ENCODE measurements at places on chromosomes 6 and 20.

DNA sequence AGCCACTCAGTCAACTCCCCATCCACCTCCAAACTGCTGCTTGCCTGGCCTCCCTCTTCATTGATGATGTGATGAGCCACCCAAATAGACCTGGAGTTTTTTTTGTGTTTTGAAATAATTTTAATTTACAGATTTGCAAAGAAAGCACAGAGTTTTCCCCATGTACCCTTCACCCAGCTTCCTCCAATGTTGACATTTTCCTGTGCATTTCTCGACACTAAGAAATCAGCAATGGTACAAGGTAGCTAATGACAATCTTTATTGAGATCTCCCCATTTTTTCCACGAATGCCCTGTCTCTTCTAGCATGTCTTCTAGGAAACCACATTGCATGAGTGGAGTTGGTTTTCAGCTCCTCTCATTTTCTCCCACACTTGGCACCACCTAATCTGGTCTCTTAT, 30.1 kb downstream of the PPP1R14C start:
- DNase-seq, result no peak

- DNase-seq, result no peak
Observed at GRCh38 chr20:22711971-22712755, 127.8 kb upstream of the FOXA2 start.

DNA sequence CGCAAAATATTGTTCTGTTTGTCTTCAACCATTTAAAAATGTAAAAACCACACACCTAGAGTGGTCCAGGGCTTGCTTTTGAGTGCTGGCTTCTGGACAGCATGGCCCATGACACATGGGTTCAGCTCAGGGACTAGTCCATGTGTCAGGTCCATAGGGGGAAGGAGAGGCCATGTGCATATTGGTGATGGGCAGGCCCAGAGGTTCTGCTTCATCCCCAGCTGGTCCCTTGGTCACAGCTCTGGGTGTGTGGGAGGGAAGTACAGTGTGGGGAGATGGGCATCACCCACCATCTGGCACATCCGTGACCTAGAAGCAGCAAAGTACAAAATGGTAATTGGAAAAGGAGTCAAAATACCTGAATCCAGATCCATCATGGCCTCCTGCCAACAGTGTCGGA, 50.7 kb downstream of the STK35 start:
- DNase-seq, result no peak

GRCh38 chr6:110400208-110400607, 15.2 kb downstream of the DDO start:
- no peak for DNase-seq

DNA sequence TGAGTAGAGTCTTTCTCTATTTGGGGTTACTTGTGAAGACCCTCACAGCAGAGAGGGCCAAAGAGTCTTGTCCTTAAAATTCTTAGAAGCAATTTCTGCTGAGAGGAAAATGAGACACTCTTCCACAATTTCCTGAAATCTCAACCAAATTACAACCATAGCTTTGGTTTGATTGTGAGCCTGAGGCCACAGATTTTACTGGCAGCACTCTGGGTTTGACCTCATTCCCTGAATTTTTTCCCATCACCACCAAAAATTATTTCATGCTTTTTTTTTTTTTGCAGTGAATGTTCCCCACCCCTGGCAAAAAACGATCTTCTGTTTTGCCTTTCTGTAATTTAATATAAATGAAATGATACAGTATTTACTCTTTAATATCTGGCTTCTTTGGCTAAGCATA, 125.5 kb downstream of the THEMIS start:
- DNase-seq, result no peak

DNA sequence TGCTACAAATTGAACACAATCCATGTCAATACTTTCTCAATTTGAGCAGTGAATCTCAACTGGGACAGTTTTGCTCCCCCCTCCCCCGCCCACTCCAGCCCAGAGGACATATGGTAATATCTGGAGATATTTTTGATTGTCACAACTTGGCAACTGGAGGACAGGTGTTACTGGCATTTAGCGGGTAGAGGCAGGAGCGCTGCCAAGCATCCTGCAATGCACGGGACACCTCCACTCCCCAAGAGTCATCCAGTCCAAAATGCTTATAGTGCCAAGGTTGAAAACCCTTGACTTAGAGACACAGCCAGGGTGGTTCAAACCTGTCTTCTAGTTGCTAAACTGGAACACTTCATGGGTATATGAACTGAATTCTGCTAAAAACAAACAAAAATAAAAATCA, 26.9 kb upstream of the LRRC1 start:
- DNase-seq, result no peak

DNA sequence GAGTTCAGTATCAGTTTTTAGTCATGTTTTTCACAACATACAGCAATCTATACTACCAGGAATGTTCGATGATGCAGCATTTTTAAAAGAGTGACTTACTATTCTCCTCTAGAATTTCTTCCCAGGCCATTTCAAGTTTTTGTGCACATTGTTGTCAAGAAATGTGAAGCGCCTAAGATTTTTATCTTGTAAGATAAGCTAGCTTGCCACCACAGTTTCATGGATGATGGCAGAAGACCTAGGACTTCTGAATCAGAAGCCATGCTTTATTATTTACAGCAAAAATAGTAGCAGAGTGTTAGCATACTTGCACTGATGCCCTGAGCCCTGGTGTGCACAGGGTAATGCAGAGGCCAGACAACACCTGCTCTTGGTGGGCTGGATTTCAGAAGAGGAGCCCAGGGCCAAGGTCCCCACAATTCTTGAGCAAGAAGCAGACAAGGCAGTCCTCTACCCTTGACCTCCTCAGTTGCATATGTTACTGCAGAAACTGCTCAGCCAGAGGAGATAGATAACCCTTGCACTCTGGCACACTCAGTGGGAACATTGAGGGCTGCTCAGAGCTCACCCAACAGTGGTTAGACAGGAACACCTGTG, 99.2 kb downstream of the QKI start:
- DNase-seq, result no peak

GRCh38 chr6:53731866-53732636, 62.8 kb upstream of the LRRC1 start:
- DNase-seq, result no peak

- no peak for DNase-seq
Observed at GRCh38 chr20:64238851-64239387, 16.6 kb upstream of the PCMTD2 start.

GRCh38 chr6:13425270-13425873, 62.0 kb downstream of the GFOD1 start:
- no peak for DNase-seq

- no peak for DNase-seq
Observed at GRCh38 chr6:38715016-38715689, at the start of gene DNAH8. Gene DNAH8, plus strand, starts transcription at chr6:38715311. Its CDS starts 7,499 bp downstream, at chr6:38722810.

DNA sequence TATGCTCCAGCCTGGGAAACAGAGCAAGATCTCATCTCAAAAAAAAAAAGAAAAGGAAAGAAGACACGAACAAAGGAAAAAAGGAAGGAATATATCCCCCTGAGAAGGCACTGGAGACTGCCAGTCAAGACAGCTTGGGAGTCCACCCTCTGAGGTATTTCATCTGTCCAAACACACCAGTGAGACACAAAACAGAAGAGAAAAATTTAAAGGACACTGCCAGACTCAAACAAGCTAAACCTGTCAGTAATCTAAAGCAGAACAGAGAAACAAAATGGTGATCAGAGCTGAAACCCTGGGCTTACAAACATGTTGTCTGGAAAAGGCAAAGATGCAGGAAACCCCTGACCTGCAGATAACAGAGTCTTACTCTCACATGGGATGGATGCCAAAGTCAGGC, 114.9 kb downstream of the DCDC2 start:
- DNase-seq, result no peak

GRCh38 chr6:136037876-136038460, 186.5 kb downstream of the PDE7B start:
- DNase-seq, result no peak

DNA sequence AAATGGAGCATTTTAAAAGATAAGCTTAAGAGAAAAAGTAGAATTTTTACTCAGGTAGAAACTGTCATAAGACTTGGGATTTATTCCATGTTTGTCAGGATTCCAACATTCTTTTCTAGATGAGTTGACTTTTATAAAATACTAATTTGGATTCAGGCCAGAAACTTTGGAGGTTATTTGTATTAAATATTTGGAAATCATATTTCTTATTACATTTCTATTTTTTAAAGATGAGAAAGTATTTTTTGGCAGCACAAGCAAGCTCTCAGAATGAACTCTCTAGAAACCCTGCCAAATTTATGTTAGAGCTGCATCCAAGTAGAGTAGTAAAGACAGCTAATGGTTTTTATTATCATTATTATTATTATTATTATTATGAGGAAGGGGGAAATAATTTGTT, 1014.9 kb upstream of the GJE1 start:
- no peak for DNase-seq

DNA sequence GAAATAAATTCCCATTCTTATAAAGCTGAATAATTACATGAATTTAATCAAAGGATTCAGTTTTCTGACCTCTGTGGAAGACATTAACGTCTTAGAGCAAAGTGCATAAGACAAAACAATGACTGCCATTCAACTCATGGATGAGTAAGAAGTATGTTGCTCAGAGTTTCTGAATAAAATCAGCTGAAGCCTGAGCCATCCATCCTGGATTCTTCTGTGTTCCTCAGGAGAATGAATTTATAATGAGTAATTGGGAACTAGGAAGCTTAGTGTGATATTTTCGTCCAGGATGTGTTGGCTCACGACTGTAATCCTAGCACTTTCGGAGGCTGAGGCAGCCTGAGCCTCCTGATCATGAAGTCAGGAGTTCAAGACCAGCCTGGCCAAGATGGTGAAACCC, 62.8 kb downstream of the PERP start:
- DNase-seq, result no peak

- no peak for DNase-seq
Observed at GRCh38 chr6:157203312-157203744, 120.0 kb downstream of the TMEM242 start.

DNA sequence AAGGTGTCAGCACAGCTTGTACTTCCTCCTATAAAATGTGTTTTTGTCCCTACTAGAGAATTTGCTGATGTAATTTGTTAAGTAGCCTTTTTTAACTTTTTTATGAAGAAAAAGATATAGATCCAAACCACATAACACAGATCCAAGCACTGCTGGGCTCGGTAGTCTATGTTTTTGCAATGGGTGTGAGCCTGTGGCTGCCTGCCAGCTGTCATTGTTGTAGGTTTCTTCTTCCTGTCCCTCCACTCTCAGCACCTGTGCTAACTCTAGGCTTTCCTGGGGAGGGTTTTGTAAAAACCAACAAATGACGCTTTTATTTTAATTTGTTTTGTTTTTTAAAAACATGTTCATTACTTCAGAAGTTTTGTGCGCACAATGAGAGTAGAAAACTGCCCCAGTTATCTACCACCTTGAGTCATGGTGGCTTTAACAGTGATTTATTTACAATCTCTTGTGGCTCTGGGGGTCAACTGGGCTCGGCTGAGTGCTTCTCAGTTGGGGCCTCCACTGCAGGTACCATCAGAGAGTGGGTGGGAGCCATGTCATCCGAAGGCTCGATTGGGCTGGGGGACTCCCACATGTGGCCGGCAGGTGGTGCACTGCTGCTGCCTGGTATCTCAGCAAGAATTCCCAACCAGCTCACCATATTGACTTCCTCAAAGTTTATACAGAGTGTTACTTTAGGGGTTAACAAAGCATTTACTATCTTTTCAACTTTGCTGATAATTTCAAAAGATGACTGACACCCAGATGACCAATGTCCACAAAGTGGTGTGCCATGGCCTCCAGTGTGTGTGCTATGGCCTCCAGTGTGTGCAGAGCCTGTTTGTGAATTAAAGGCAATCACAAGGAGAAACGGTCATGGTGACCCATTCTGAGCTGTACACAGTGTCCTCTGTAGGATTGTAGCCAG, 3.0 kb upstream of the CCR6 start:
- DNase-seq, result no peak

DNA sequence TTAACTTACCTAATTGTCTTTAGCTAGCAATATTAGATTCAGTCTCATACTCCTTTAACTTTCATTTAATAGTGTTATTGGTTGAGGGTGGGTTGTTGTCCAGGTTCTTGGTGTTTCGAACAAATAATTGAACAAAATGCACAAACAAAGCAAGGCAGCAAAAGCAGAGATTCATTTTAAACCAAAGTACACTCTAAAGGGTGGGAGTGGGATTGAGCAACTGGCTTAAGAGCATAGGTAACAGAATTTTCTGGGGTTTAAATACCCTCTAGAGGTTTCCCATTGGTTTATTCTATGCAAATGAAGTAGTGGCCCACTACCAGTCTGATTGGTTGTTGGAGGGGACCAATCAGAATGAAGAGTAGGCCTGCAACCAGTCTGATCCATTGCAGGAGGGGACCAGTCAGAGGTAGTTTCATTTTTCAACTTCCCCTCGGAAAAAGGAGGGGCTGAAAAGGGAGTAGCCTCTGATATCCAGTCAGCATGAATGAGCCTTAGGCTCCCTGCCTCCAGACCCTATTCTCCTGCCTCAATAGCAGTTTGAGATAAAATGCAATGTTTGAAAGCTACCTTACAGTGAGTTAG, 26.3 kb upstream of the RAB23 start:
- DNase-seq, result no peak

All from activated CD8-positive, alpha-beta memory T cell treated with anti-CD3 and anti-CD28 coated beads for 1 hour (primary cell).